ENCODE measurements at places on chromosomes 4 and X.

DNA sequence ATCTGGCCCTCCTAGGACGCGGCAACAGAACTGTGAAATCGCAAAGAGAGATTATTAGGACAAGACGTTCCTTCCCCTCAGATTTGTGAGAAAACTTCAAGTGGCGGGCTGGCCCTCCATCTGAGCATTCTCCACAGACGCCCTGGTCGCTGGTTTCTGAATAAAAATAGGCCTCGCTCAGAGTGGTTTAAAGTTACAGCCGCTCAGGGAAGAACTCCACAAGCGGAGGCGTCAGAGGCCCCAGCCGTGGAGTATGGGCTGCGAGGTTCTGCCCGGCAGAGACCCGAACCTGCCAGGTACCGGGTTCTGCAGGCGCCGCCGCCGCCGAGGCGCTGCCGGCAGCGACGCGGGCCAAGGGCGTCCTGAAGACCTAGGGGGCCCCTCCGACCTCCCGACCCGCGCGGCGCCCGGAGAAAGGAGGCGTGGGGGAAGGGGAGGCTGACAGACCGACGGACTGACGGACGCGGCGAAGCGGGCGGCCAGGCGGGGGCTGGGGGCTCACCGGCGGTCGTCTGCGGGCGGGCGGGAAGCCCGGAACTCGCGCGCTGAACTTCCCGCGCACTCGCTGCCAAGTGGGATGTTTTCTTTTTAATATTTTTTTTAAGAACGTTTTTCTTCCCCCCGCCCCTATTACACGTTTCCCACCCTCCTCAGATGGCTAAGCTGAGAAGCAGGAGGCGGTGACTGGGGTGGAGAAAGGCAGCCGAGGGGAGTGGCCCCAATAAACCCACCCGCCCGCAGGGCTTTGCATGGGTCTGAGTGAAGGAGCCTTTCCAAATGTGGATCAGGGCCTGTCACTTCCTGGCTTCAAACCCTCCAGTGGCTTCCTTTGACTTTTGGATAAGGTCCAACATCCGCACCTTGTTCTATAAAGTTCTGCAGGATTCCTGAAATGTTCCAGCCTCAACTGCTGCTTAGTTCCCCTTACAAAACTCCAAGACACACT lies at the start of gene PABPC4L:
Gene PABPC4L, minus strand, starts transcription at position 574 of the 946 bp plus-strand sequence. CDS start 770 bp downstream, outside the sequence.
- DNase-seq = no peak

DNA sequence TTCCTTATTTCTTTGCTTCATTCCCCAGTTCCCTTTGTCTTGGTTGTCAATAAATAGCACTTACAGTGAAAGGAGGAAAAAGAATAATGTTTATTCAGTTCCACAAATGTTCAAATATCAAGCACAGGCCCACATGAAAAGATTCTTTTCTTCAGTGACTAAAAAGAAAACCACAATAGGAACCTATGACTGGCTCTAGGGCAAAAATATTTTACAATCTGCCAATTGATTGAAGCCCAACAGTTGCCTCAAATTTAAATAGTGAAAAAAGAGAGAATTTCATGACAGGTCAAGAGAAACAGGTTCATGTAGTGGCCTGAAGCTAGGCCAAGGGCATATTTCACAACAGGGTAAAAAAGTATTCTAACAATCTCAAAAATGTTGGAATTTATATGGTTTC lies 553.8 kb downstream of the CENPC start:
- DNase-seq = no peak

- no peak for DNase-seq
These were observed 587.9 kb downstream of the TLL1 start for GRCh38 chr4:166460769-166461550.

- DNase-seq = no peak
These were observed 56.4 kb upstream of the SPOCK3 start for GRCh38 chr4:167290678-167291077.

GRCh38 chrX:9180623-9181022 lies 146.7 kb upstream of the FAM9B start:
- DNase-seq = no peak

- no peak for DNase-seq
These were observed 49.4 kb downstream of the ANXA3 start for GRCh38 chr4:78601013-78601412.

DNA sequence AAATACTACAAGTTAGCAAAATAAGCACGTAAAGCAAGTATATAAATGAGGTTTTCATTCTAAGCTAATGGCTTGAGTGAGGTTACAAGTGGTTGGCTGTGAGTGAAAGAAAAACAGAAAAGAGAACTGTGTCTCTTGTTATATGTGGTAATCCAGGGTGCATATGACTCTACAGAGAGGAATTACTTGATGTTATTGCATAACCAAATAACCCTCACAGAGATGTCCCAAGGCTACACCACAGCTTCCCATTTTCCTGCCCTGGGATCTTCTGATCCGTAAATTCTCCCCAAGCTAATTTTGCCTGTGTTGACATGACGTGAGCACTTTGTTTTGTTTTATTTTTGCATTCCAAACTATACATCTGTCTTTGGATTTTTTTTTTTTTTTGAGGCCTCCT lies 470.0 kb upstream of the INTU start:
- no peak for DNase-seq

- no peak for DNase-seq
These were observed 100.3 kb downstream of the F11 start for GRCh38 chr4:186366326-186366725.
